ENCODE measurements at places on chromosomes 11 and 22. TPM values are rescaled to one million over a fixed set of nuclear protein-coding genes. Genes with fewer than 3 reads are reported as not detected.

GRCh38 chr22:41471568-41471967 is 2.7 kb downstream of the ACO2 start:
- DNase-seq = no peak

- no peak for DNase-seq
Observed at GRCh38 chr11:122871302-122871701, 11.3 kb upstream of the JHY start.

GRCh38 chr22:36767035-36767775 is 8.7 kb downstream of the IFT27 start:
- no peak for DNase-seq

DNA sequence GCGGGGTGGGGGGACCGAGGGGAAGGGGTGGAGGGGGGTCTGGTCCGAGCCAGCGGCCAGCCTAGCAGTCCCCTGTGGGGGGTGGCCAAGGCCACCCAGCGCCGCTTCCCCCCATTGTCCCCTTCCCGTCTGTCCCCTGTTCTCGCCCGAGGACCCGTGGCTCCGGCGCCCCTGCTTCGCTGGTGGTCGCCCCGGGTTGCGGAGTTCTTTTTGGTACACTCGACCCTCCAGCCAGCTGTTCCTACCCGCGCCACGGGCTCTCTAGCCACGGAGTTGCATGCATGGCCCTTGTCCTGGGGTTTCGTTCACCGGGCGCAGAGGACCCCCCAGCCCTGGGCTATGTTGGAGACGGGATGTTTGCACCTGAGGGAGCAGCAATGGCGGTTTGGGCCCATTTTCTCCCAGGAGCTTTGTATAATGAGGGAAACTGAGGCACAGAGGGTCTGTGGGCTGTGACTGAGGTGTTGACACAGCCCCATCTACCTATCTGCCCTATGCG is 489 bp downstream of the RNF214 start:
- DNase-seq = no peak

GRCh38 chr22:27024982-27025381 is 367.6 kb downstream of the MIAT start:
- no peak for DNase-seq

GRCh38 chr11:85464283-85464682 is 162.9 kb downstream of the DLG2 start:
- no peak for DNase-seq

DNA sequence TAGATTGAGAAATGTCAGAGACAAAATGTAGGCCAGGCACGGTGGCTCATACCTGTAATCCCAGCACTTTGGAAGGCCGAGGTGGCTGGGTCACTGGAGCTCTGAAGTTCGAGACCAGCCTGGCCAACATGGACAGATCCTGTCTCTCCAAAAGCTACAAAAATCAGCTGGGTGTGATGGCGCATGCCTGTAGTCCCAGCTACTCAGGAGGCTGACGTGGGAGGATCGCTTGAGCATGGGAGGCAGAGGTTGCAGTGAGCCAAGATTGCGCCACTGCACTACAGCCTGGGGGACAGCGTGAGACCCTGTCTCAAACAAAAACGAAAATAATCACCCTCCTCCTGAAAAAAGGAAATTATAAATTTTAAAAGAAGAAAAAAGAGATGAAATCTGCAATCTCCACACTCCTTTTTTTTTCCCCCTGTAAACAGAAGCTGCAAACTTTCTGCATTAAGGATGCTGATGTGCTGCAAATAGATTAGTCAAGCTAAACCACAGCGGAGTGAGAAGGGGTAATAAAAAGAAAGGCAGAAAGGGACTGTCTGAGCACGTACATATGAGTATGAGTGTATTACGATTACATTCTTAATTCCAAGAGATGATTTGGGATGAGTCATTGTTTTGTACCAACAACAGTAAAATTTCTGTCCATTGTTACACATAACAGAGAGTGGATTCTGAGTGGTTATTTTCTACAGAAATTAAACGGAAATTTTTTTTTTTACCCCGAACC is 87.3 kb downstream of the SIK3 start:
- DNase-seq = peak; percentile 73

CYTH4 gene
- not detected for total RNA-seq

DNA sequence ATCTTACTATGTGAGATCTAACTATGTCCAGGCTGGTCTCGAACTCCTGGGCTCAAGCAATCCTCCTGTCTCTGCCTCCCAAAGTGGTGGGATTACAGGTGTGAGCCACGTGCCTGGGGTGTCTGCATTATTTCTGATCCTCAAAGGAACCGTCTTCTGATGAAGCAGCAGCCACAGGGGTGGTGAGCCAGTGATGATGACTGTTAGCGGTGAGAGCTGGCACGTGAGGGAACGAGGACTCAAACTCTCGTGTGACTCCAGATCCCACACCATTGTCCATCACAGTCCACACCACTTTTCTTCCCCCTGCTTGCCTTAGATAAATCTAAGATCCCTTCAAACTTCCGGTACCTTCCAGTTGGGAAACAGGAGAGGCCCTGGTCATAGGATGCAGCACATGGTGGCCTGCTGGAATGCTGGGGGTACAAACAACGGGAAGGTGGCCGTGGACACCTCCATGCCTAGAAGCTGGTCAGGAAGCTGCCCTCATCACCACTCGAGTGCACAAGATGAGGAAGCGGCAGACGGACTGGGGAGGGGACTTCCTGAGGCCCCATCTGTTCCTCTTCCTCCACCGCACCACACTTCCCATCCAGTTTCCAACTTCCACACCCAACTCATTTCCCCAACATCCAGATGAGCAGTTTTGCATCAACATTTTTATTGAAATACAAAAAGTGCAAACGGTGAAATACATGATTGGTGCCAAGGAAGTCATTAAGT is 23.8 kb downstream of the ARHGAP1 start:
- DNase-seq = no peak

HIC2 gene
- 0.62 TPM for total RNA-seq

DNA sequence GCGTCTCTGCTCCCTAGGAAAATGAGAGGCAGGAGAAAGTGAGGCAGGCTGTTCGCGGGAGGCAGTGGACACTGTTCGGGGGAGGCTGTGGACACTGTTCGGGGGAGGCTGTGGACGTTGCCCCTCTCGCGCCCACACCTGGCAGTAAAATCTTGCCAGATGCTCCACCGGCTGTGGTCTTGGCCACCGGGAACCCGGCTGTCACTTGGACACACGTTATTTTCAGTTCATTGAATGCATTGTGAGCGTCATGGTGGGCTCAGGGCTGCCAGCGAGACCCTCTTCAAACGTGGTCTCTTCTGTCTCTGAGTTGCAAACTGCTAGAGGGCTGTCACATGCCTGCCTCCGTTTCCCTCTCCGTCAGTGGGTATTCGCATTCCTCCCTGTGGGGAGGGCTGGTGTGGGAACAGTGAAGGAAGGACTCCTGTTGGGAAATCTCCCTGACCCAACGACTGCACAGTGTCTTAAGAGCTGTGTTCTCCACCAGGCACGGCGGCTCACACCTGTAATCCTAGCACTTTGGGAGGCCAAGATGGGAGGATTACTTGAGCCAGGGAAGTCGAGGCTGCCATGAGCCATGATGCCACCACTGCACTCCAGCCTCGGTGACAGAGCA is 1.4 kb downstream of the PRR5 start:
- no peak for DNase-seq

GRCh38 chr22:24440270-24440717 is 12.9 kb downstream of the ADORA2A start:
- DNase-seq = no peak

GRCh38 chr11:13333456-13333957 is 55.9 kb downstream of the BMAL1 start:
- peak; percentile 88 for DNase-seq

- no peak for DNase-seq
Observed at GRCh38 chr22:26161746-26162145, 7.5 kb upstream of the SEZ6L start.

DNA sequence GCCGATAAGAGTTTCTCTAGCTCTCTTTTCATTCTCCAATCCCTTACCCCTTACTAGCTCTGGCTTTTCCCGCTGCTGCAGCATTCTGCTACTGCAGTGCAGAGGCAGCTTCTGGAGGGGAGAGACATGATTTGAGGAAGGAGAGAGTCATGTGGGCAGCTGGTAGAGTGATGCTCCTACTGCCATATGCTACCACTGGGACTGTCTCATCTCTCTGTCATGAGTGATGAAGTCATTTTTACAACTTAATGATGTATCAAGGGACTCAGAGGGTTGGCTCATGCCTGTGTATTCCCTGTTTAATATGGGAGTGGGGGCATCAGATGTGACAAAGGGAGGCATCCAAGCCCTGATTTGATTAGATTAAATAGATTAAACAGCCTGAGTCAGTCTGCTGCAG is 11.3 kb downstream of the SLC17A6 start:
- DNase-seq = no peak

GRCh38 chr11:80844110-80844819 is 1403.4 kb upstream of the TENM4 start:
- DNase-seq = no peak

DNA sequence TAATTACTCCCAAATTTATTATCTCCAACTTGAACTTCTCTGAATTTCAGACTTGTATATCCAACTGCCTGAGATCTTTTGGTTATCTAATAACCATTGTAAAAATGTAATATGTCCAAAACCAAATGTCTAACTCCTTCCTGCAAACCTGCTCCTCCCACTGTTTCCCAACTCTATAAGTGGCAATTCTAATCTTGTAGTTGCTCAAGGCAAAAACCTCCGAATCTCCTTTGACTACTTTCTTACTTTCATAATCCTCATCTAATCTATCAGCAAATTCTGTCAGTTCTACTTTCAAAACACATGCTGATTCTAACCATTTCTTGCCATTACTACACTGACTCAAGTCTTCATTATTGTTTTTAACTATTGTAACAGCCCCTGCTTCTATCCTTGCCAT is 55.7 kb downstream of the FAM168A start:
- no peak for DNase-seq

C11orf86 gene
- total RNA-seq = not detected

AIFM3 gene
- total RNA-seq = not detected

GPR83 gene
- total RNA-seq = 0.06 TPM

- DNase-seq = no peak
Observed at GRCh38 chr22:36151006-36151595, 9.5 kb downstream of the APOL3 start.

DNA sequence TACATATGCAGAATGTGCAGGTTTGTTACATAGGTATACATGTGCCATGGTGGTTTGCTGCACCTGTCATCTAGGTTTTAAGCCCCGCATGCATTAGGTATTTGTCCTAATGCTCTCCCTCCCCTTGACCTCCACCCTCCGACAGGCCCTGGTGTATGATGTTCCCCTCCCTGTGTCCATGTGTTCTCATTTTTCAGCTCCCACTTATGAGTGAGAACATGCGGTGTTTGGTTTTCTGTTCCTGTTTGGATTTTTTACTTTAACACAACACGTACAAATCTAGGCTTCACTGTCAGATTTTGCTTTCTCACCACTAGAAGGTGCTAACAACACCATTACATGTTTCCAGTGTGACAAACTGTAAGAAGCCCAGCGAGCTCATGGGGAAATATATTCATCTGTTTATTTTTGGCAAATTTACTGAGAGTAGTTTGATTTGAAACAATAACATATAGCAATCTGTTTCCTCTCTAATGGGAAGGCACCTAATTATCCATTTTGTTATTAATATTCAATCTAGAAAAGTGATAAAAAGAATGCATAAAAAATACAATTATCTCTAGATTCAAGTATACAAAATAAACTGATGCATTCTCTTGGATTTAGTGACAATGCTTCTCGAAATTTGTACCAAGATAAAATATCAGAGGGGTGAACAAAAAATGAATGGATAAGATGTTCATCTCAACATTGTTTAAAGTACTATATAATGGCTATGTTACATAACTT is 23.2 kb upstream of the BIRC3 start:
- DNase-seq = peak; percentile 59

- DNase-seq = peak; percentile 36
Observed at GRCh38 chr22:50473855-50474671, 772 bp downstream of the SBF1 start.

- DNase-seq = no peak
Observed at GRCh38 chr11:132520199-132520598, 1012.1 kb downstream of the OPCML start.

- no peak for DNase-seq
Observed at GRCh38 chr22:50004918-50005317, 7.6 kb downstream of the IL17REL start.

DNA sequence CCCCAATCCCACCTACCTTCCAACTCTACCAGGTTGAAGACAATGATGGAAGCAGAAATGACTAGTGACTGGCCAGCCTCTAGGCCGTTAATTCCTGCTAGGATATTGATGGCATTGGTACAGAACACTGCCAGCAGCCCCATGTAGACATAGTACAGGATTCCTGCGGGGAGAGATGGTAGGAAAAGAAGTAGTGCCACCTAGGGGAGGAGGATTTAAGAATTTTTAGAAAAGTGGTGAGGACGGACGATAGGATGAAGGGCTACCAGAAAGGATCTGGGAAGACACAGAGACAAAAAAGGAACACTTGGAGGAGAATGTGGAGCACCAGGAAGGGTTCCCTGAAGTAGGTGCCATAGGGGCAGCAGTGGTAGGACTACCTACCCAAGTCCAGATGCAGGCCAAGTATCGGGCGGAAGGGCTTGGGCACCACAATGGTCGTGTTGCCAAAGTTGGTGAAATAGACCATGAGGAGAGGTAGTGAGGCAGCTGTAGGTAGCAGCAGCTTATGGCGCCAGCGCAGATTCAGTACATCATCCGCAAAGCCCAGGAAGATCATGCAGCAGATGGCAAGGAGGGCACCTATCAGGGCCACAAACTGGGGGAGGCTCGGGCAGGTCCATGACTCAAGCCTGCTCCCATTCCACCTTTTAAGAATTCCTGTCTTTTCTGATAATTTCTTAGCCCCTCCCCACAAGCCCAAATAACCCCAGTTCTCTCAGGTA is 1.2 kb downstream of the DPAGT1 start:
- peak; percentile 42 for DNase-seq

GRCh38 chr11:106160494-106160893 is 83.0 kb downstream of the AASDHPPT start:
- no peak for DNase-seq

DNA sequence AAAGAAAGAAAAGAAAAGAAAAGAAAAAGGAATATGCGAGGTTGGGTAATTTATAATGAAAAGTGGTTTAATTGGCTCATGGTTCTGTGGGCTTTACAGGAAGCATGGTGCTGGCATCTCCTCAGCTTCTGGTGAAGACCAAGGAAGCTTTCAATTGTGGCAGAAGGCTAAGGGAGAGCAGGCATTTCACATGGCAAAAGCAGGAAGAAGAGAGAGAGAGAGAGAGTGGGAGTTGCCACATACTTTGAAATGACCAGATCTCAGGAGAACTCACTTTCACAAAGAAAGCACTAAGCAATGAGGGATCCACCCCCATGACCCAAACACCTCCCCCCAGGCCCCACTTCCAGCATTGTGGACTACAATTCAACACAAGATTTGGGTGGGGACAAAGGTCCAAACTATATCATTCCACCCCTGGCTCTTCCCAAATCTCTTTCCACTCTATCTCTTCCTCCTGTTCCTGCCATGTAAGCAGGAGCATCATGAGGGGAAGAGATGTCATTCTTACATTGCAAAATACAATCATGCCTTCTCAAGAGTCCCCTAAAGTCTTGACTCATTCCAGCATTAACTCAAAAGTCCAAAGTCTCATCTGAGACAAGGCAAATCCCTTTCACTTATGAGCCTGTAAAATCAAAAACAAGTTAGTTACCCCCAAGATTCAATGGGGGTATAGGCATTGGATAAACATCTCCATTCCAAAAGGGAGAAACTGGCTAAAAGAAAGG is 38.9 kb downstream of the LINC01488 start:
- DNase-seq = no peak

SCGB1A1 gene
- total RNA-seq = not detected

TMEM191C gene
- total RNA-seq = not detected

GRCh38 chr22:31723723-31724122 is 26.2 kb downstream of the PRR14L start:
- no peak for DNase-seq

GRCh38 chr22:42284643-42285181 is 14.3 kb upstream of the TCF20 start:
- no peak for DNase-seq
